GM23248 (cell line): ENCODE measurements at places on chromosomes 2 and 18. TPM values are rescaled to one million over a fixed set of nuclear protein-coding genes. Genes with fewer than 3 reads are reported as not detected.
A peak's percentile ranks its signal among the peaks of the same experiment; 100 is the strongest.

The C1GALT1C1L gene
- 0.41 and 0.54 TPM in 2 replicates for polyA plus RNA-seq

DNA sequence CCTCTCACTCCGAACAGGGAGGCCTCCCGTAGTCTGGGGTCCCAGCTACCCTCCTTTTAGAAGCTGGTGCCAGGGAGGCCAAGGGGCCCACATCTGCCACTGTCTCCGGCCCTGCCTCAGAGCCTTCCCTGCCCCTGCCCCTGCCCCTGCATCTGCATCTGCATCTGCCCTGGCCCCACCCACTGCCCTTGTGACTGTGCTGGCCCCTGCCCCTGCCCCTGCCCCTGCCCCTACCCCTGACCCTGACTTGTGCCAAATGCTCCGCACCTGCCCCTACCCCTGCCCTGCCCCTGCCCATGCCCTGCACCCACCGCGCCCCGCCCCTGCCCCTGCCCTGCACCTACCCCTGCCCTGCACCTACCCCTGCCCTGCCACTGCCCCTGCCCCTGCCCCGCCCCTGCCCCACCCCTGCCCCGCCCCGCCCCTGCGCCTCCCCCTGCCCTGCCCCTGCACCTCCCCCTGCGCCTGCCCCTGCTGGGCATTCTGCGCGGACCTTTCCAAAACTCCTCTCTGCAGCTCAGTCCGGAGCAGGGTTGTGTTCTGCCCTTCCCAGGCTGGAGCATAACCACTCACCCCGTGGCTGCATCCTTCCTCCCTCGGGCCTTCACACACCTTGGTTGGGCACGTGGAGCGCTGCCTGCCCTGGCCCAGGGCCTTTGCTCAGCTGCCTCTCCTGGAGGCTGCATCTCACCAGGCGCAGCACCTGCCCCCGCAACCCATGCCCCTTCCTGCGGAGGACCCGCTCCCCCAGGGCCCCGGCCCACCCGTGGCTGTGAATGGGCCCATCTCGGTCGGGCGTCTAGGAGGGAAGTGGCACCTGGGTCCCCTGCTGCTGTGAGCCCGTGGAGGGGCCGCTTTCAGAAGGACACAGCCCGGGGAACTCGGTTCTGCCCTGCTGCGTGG, 5.4 kb downstream of the SNTG2 start:
- no peak for DNase-seq

GRCh38 chr2:181036848-181037603, 56.6 kb downstream of the UBE2E3 start:
- DNase-seq, result peak; percentile 91

DNA sequence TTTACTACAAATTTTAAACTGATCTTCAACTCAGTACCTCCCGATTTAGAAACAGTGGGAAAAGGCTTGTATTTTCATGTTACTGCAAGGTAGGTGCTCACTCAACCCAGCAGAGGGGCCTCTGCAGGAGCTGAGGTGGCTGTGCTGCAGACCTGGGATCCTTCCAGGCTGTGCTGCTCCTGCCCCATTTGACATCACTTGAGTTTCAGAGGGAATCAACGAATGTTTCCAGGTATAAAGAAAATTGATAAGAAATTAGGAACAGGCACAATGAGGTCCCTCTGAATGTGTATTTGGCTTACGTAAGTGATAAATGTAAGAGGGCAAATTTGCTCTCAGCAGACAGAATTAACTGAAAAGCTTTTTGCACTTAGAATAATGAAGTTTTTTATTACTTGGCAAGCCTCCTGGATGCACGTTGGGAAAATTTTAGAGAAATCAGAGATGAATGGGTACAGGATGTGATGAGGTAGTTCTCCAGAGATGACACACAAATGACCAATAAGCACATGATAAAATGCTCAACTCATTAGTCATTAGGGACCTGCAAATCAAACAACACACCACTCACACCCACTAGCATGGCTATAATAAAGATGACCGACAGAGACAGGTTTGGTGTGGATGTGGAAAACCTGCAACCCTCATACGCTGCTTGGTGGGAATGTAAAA, 114.0 kb downstream of the NOL10 start:
- peak; percentile 87 for DNase-seq

The REG3A gene
- polyA plus RNA-seq, result not detected in 2 replicates

DNA sequence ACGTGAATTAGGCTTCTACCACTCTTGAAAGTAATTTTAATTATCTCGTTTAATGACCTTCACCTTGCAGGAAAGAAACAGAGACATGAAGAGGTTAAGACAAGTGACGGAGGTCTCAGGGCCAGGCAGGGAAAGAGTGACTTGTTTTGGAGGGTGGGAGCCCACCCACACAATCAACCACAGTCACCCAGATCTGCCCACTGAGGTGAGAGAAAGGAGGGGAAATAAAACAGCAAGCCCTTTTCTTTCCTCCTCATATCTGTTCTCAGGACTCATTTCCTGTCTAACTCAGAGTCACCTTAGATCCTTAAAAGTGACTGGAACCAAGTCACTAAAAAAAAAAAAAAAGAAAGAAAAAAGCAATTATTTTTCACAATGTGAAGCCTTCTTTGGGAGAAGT, 26.8 kb downstream of the ATP8B1 start:
- DNase-seq, result no peak

DNA sequence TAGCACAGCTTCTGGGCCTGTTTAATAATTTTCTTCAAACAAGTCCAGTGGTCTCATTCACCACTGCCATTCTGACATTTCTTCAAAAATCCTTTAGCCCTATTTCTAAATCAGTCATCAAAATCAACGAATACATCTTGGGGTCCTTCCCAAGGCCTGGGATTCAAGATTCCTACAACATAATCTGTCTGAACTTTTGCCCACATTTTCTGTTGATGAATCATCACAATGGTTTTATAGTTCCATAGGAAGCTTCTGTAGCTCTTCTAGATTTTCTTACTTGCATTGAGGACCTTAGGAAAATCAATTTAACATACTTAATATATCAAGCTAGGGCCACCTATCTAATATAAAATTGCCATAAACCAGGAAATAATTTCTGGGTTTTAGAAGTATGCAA, 811.8 kb upstream of the ACVR2A start:
- DNase-seq, result peak; percentile 5

DNA sequence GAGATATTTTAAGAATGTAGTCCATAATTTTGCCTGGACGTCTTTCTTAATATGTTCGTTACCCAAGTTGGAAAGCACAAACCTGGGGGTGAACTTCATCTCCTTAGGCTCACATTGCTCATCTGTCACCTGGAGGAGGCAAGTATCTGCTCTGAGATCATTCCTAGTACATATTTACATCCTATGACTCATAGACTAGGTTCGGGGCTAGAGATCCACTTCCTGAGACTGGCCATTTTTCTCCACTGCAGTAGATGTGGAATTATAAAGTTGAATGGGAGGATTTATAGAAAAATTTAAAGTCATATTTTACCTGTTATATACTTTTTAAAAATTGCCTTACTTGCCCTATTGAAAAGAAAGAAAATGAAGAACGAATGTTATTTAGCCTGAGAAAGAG, 77.5 kb upstream of the PROKR1 start:
- peak; percentile 34 for DNase-seq

DNA sequence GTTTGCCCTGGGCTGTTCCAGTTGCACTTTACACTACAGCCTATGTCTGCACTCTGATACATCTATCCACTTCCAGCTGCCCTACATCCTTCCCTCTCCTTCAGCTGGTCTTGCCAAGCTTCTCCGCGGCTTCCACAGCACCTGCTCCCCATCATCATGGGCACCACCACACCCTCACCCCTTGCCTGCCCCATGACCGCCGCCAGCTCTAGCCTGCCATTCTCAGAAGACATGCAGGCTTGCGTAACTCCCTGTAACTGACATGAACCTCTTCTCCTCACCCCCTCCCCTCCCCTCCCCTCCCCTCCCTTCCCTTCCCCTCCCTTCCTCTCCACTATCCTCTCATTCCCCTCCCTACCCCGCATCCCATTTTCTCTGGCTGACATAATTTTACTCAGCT, 46.0 kb downstream of the PAX8 start:
- no peak for DNase-seq

- no peak for DNase-seq
Measured at GRCh38 chr18:26697186-26697884, 149.0 kb upstream of the KCTD1 start.

The SPC25 gene
- polyA plus RNA-seq, result 11.8 and 11.9 TPM in 2 replicates

DNA sequence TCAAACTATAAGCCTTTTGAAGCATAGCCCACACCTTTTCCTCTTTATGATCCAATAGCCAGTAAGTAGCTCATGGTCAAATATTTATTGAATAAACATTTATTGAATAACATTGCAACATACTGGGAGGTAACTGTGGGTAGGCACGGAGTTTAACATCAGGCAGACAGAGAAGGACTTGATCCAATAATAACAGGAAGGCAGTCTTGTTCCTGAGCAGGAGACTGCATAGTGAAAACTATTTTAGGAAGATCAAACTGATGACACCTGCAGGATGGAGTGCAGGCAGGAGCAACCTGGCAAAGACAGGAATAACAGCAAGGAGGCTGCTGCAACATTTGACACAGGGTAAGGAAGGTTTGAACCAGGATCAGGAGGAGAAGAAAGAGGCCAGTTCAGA, 3.1 kb upstream of the DCTN1 start:
- peak; percentile 73 for DNase-seq

GRCh38 chr18:11124054-11124453, 25.3 kb downstream of the PIEZO2 start:
- no peak for DNase-seq

The MSTN gene
- 0.09 and 0.16 TPM in 2 replicates for polyA plus RNA-seq

- DNase-seq, result no peak
Measured at GRCh38 chr2:158228943-158229508, 127.3 kb downstream of the UPP2 start.

DNA sequence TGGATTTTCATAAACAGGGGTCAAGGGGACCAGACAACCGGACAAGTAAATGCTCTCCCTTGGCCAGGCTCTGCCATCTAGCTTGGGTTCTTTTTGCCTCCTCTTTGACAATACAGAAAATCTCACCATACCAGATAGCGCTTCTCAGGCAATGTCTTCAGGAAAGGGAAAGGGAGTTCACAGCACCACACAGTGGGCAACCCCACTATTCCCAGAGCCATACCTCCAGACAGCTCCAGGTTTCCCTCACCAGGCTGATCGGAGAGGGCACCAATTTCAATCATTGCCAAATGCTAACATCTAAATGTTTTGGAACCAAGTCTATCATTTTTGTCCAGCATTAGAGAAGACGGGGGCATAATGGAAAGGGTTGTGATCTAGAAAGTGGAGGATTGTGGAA, 28.1 kb downstream of the CCDC68 start:
- no peak for DNase-seq

The TMEM163 gene
- polyA plus RNA-seq, result not detected in 2 replicates

DNA sequence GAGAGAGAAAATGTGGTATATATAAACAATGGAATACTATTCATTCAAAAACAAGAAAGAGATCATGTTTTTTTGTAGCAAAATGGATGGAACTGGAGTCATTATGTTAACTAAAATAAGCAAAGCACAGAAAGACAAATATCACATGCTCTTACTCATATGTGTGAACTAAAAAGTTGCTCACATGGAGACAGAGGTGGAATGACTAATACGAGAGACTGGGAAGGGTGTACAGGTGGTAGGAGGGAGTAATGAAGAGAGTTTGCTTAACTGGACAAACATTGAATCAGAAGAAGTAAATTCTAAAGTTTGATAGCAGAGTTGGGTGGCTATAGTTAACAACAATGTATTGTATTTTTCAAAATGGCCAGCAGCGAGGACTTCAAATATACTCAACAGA, 1080.7 kb upstream of the CHAC2 start:
- no peak for DNase-seq

DNA sequence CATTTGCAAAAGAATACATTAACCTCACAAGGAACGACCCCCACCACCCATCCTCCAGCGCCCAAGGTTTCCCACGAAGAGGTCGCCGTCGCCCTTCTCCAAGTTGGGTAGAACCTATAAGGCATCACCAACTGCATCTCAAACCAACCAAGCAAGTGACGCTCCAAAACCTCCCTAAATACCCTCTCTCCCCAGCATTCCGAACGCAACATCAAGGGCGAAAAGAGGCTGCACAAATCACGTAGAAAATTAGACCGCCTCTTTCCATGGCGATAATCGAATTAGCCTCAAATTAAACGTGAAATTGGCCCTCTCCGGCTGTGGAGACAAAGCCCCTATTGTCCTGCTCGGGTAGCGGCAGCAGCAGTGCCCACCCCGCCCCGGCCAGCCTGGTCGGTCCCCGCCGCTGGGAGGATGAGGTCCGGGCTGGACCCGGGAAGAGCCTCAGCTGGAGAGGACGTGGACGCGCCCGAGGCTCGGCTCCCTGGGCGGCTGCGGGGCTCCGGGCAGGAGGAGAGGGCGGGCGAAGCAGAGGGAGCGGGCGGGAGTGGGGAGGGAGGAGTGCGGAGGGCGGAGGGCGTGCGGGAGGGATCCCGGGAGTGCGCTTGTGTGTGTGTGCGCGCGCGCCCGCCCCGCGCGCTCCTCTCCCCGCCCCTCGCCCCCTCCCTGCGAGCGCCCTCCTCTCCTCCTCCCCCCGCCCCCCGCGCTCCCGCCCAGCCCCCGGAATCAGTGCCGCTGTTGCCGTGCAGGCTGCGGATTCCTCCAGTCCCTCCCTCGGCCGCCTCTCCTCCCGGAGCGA, at the start of gene SPTBN1:
Gene SPTBN1 (plus strand): TSS at position 765 of the 799 bp plus-strand sequence. CDS start 70,092 bp downstream, outside the sequence.
- DNase-seq, result peak; percentile 93

DNA sequence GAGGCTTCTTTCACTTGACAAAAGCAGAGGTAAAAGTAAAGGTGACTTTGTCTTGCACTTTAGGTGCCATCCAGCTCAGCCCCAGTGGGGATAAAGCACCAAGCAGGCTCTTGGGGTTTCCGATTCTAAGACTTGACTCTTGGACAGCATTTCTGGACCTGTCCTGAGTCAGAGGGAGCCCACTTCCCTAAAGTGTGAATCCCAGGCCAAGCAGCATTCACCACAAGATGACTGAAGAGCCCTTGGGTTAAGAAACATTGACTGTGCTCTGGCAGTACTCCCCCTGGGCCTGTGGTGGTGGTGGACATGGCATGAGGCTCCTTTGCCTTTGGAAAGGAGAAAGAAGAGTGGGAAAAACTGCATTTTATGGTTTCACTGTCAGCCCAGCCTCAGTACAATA, 638.0 kb upstream of the VRK2 start:
- no peak for DNase-seq

The PSTPIP2 gene
- polyA plus RNA-seq, result 6.4 and 6.7 TPM in 2 replicates

The FTCDNL1 gene
- 1.6 and 1.9 TPM in 2 replicates for polyA plus RNA-seq

The EFHD1 gene
- polyA plus RNA-seq, result not detected in 2 replicates
